Cortex of kidney (tissue), 1 donor: ENCODE measurements at places on chromosomes 3 and 15.

- no peak for DNase-seq
Observed at GRCh38 chr3:123004201-123004918, 23.2 kb downstream of the SEMA5B start.

DNA sequence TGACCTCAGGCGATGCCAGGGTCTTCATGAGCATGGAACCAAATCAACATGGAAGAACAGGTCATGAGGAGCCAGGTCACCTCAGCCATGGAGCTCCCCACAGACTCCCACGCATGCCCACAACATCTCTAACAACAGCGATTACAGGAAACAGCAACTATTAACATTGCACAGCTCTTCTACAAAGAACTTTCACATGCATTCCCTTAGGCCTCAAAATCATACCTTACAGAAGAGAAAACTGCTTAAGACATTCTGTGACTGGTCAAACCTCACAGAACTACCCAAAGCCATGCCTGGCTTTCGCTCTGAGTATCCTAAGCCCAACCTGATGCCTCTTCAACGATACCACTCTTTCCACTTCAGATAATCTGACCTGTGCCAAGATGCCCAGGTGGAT is 117.8 kb downstream of the OXNAD1 start:
- DNase-seq = no peak

- DNase-seq = no peak
Observed at GRCh38 chr3:21752749-21753347, 1.8 kb upstream of the ZNF385D start.

DNA sequence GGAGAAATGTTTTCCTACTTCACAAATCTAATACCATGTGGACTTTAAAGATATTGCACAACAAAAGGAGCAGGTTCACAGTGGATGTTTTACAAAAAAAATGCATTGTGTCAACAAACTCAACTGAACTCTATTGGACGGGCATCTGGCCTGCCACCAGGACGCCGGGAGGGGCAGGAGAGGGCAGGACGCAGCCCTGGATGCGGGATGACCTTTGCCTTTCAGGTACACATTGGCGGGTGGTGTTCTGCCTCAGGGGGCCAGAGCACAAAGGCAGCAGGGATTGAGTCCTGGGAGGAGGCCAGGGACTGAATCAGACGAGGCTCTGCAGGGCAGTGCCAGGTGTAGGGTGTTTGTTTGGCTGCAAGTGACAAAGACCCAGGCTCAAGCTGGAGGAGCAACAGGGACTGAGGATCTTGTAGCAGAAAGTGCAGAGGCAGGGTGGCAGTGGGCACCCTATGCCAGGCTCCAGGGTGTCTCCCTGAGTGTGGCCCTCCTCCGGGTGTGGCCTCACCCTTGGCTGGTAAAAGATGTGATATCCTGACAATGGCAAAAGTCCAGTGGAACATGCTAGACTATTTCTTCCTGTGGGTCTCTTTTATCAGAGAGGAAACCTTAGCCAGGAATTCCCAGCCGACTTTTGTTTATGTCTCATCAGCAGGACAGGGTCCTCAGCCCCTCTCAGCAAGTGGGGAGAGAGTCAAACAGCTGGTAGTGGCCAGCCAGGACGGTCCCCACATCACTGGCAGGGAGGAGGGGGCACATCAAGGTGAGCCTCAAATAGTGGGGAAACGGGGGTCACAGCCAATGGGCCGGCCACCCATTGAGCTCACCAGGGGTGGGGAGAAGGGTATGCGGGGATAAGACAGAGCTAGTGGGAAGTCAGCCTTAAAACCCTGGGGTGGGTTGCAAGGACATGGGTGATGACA is 29.7 kb upstream of the KLF13 start:
- DNase-seq = no peak

- no peak for DNase-seq
Observed at GRCh38 chr3:105853801-105854432, 14.9 kb downstream of the CBLB start.

- no peak for DNase-seq
Observed at GRCh38 chr3:43181202-43181821, 75.4 kb upstream of the POMGNT2 start.

- DNase-seq = no peak
Observed at GRCh38 chr3:52671676-52672075, 14.0 kb downstream of the PBRM1 start.

DNA sequence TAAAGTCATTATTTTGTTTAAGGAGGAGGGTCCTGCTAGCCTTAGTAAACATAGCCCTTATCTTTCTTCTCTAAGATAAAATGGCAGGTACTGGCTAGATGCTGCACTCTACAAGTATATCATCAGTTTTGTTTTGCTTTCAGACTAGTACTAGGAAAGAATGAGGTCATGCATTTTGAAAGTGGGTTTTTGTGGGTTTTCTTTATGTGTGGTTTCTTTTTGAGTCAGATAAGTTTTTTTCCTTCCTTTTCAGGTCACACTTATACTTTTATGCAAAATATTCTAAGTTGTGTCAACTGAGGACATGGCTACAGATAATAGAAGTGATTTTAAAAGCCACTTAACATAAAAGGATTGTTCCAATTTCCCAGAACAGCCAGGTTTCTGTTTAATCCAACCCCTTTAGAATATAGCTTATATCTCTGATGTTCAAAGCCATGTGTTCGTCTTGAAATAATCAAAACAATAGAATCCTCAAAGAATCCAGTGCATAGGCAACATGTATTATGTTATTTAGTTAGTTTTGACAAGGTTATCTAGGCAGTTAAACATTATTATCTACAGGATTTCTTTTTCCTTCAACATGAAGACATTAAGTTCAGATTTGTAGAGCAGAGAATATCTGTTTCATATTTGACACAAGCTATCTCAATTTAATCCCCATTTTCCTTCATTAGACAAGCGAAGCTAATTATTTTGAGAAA is 406.2 kb downstream of the RBMS3 start:
- DNase-seq = no peak

GRCh38 chr3:182626484-182627467 is 166.5 kb upstream of the ATP11B start:
- no peak for DNase-seq

DNA sequence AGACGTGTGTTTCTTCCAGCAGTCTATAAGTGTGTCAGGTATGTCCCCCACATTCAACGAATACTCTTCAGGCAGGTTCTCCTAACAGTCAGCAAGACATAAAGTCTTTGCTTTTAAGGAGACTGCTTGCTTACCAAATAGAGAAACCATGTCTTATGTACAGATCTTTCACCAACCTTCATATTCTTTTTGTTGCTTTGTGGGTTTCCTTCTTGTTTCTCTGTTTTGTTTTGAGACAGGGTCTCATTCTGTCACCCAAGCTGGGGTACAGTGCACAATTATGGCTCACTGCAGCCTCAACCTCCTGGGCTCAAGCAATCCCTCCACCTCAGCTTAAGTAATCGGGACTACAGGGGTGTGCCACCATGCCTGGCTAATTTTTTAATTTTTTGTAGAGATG is 14.3 kb downstream of the DYNC1LI1 start:
- no peak for DNase-seq

- no peak for DNase-seq
Observed at GRCh38 chr3:153679714-153680113, 441.5 kb upstream of the ARHGEF26 start.

DNA sequence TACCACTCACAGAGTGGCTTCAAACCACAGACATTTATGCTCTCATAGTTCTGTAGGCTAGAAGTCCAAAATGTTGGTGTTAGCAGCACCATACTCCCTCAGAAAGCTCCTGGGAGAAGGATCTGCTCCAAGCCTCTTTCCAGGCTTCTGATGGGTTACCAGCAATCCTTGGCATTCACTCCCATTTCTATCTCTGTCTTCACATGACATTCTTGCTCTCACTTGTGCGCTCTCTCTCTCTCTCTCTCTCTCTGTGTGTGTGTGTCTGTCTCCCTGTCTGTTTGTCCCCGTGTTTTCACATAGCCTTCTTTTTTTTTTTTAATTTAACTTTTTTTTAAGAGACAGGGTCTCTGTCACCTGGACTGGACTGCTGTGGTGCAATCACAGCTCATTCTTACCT is 26.3 kb downstream of the CDAN1 start:
- DNase-seq = no peak

GRCh38 chr15:101474233-101474632 is 15.3 kb downstream of the PCSK6 start:
- no peak for DNase-seq
